Stimulated activated CD4-positive, alpha-beta T cell treated with anti-CD3 and anti-CD28 coated beads, Interleukin-1b, Interleukin-23, amount 100 ng/mL, for 1 hour (primary cell): ENCODE measurements at places on chromosomes 4 and X.

DNA sequence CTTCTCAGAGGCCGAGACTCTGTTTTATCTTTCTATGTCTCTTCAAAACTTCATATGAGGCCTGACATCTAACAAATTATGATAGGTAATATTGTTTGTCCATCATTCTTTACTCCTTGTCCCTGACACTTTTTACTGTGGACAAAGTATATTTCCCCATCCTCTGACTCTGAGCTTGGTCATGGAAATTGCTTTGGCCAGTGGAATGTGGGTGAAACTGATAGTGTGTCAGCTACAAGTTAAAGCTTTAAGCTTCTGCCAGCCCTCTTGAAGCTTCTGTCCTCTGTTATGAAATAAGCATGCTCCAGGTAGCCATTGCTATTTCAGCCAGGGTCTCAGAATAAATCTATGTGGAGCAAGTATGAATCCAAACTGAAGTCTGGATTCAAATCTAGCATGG is 604.6 kb downstream of the BCOR start:
- DNase-seq: no peak

DNA sequence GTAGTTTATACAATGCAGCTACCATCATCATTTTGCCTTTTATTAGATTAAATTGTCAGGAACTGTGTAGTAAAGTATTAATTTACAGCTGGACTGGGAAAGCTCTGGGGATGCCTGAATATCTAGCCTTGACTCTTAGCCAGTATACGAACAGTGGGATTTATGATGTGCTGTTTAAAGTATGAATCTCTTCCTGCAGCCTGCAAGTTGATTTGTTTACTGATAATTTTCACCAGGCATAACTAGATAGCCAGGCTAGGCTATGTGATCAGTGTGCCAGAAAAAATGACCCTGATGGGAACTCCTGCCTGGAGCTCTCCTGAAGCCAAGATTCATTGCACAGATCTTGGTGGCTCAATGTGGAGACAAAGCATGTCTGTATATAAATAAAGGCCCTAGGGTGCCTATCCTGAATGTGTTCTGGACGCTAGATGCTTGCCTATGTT is 119.2 kb downstream of the SCLT1 start:
- DNase-seq: no peak

GRCh38 chr4:113094802-113095201 is 45.3 kb downstream of the ANK2 start:
- DNase-seq: no peak

DNA sequence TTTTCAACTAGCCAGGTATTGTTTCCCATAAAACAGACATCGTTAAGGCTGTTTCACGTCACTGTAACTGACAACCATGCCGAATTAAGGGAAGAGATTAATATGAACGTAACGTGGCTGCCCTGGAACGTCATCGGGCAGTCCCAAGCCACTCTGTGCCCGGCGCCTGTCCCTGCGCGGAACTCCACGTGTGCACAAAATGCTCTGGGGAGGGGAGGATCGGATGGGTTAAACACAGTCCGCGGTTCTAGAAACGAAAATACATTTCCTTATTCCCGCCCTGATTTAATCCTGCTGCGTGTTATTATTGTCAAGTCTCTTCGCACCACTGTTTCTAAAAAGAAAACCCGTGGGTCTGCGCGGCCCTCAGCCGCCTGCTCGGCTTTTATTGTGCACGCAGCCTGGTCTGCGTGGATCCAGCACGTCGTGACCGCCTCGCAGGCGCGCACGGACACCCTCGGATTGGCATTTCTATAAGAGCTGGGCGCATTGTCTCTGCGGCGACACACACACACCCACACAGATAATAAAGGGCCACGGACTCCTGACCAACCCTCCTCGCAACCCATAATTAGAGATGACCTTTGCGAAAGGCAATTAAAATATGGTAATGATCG is 69.6 kb upstream of the BCOR start:
- no peak for DNase-seq

GRCh38 chr4:15416357-15417232 is 11.2 kb upstream of the C1QTNF7 start:
- no peak for DNase-seq

DNA sequence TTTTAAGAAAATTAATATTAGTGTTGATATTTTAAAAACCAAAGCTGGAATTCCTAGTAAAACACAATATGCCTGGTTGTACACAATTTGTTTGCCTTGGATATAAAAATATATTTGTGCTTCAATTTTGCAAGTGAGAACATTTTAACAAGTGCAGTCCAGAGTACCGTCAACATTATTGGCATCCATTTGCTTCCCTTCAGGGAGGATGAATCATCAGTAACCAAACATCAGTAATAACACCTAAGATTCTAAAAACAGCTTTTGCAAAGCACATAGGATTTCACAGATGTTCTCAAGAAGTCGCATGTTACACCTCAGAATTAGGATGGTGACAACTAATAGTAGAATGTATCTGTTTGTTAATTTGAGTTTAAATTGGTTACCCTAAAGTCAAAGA is 262.6 kb upstream of the BMP3 start:
- no peak for DNase-seq

DNA sequence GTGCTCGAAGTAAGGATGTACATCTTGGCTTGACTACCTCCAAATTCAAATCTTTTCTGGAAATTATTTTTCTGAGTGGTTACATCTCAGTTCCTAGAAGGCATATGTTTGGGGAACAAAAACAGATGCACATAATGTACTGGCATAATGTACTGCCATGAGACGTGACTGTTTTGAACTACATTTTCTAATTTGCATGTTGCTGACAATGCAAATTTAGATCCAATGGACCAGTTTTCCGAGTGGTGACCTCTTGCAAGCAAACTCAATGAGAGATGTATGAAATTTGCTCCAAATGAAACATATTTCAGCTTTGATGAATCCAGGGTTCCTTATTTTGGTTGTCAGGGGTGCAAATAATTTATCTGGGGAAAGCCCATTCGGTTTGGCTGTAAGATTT is 694.3 kb downstream of the GRXCR1 start:
- no peak for DNase-seq

- no peak for DNase-seq
Observed at GRCh38 chrX:10142041-10142599, 14.7 kb upstream of the CLCN4 start.

DNA sequence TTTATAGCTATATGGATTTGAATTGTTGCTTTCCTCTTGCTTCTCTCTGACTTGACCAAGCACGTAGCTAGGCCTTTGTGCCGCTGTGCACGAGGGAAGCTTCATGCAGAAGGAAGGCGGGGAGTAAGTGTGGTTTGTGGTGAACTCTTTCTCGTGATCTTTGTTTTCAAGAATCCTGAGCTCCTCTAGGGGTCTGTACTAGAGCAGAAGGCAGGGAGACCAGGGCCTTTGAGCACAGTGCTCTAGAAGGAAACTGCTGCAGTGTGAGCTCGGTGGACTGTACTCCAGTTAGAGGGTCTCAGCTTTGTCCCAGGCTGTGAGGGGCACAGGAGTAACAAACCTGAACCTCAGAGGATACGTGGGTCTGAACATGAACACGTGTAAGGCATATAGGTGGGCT is 49.0 kb downstream of the AGA start:
- no peak for DNase-seq

- no peak for DNase-seq
Observed at GRCh38 chrX:64975491-64975890, 759 bp downstream of the ZC4H2 start.

DNA sequence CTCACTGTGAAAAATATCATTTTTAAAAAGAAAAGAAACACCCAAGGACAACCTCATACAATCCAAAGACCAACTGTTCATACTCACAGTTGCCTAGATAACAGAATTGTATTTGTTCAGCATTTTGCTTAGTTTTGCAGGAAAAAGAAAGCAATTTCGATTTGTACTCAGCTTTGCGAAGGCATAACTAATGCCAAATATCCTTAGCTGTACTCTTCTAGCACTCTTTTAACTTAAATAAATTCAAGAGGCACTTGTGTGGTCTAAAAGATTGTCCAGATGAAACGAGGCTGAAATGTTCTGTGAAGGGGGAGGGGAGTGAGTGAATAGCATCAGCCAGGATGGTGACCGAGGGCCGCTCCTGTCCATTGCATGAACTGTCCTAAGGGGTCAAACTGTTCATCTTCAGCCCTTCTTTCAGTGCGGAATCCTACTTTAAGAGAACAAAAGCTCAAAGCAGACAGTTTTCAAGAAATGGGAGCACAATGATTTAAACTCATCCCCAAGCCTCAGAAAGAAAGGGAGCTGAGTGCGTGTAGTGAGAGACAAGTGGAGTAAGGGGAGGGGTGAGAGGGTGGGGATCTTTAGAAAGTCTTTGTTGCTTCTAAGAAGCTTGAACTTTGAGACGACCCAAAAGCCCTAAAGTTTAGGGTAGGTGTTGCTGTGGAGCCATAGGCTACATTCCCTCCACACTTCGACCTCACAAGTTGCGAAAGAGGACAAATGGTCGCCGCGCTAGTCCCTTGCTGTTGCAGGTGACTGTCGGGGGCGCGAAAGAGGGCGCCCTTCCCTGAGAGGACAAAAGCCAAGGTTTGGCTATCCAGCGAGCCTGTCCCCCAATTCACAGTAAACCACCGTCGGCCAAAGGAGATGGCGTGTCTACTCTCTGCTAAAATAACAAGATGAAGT is 4.0 kb upstream of the NEUROG2 start:
- DNase-seq: no peak

DNA sequence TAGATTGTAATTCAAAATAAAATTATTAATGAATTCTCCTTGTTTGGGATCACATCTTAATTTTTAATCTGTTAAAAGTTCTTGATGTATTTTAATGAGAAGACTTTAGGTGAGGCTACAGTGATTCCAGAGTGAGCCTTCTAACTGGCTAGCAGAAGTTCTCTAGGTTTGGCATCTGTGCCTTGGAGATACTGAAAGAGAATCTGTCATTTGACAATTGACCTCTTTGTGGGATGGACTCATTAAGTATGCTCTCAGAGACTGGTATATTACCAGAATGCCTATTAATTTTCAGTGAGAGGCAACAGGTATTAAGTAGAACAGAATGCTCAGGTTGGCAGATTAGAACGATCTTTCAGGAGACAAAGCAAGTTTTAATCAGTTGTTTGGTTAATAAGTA is 10.2 kb downstream of the CCNG2 start:
- no peak for DNase-seq

GRCh38 chrX:131704136-131704695 is 160.3 kb downstream of the OR13H1 start:
- no peak for DNase-seq

GRCh38 chr4:150136481-150136880 is 58.2 kb downstream of the DCLK2 start:
- no peak for DNase-seq

DNA sequence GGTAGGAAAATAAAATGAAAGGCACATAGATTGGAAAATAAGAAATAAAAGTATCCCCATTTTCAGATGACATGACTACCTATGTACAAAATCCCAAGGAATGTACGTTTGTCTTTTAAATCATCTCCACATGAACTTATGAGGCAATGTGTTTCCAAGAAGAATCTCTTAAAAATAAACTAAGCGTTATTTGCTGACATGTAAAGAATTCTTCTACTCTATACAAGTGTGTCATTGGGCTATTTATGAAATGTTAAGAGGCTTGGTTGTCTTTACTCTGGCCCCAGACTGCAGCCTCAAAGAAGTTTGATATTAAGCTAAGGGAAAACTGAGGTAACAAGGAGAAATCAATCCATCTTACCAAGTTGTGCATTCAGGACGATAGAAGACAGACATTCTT is 17.1 kb downstream of the BEX3 start:
- DNase-seq: no peak

- no peak for DNase-seq
Observed at GRCh38 chrX:17521871-17522693, 147.1 kb downstream of the NHS start.

- no peak for DNase-seq
Observed at GRCh38 chrX:46180258-46180687, 364.9 kb downstream of the ZNF674 start.

GRCh38 chrX:131830400-131831184 is 192.5 kb upstream of the STK26 start:
- no peak for DNase-seq

DNA sequence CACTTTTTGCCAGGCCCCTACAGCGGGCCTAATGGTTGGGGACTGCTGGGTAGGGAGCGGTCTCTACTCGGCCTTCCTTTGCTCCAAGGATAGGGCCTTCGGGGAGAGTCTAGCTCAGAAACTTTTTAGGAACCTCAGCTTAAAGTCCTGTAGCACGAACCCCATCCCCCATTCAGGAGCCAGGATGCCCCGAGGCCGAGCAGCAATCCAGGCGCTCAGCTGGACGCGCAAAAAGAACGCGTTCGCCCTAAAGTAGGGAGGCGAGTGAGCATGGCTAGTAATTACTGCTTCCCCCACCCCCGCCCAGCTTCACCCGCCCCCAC is 9.7 kb downstream of the POU4F2 start:
- DNase-seq: no peak

GRCh38 chr4:64340218-64341110 is 68.8 kb downstream of the TECRL start:
- DNase-seq: no peak

- DNase-seq: no peak
Observed at GRCh38 chr4:166293556-166293955, 420.5 kb downstream of the TLL1 start.

DNA sequence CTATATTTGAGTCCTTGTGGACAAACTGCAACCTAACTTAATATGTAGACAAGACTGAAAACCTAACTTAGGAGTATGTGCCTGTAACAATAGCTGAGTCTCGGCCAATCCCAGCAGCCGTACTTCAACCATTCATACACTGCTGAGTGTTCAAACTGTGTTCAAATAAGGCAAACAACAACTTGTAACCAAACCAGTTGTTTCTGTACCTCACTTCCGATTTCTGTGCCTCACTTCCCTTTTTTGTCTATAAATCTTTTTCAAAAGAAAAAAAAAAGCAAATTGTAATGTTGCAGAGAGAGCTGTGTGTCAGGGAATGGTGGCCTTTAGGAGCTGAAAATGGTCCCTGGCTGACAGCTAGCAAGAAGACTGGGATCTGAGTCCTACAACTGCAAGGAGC is 46.0 kb downstream of the GEMIN8 start:
- DNase-seq: no peak

GRCh38 chr4:184154199-184154598 is 63.5 kb downstream of the ENPP6 start:
- DNase-seq: no peak

DNA sequence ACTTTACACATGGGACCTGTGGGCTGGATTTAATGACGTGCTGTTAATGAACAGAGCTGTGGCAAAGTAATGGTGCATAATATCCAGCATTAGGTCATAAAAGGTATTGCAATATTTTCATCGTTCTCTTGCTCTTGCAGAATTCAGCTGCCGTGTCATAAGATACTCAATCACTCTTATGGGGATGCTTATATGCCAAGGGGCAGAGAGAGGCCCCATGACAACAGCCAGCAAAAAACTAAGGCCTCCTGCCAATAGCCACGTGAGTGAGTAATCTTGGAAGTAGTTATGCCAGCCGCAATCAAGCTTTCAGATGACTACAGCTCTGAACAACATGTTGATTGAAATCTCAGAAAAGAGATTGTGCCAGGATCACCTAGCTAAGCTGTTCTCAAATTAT is 616.9 kb downstream of the FSTL5 start:
- DNase-seq: no peak

DNA sequence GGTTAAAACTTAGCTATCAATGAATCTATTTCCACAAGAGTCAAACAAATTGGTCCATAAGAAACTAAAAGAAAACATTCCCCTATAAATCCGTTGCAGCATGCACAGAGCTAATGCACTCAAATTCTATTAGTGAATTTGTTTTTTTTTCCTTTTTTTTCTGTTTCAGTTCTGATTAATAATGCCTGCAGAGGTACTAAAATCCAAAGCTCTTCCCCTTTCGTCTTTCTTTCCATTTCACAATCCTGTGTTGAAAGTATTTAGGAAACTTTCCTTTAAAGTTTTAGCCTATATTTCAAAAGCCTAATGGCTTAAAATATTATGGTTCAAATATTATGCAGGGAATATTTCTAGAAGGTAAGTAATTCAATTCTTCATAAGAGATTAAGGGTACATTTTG is 45.9 kb upstream of the VEGFD start:
- DNase-seq: no peak
